ENCODE measurements at places on chromosomes 13 and 19.

- DNase-seq, result no peak
Observed at GRCh38 chr13:83117046-83117445, 765.2 kb downstream of the SLITRK1 start.

GRCh38 chr13:101624981-101625380 is 172.5 kb downstream of the ITGBL1 start:
- no peak for DNase-seq

- DNase-seq, result no peak
Observed at GRCh38 chr19:1417145-1417544, 9.8 kb downstream of the DAZAP1 start.

- DNase-seq, result no peak
Observed at GRCh38 chr19:34403784-34404108, 453 bp upstream of the PDCD2L start.

- peak; percentile 19 for DNase-seq
Observed at GRCh38 chr13:35630551-35631275, 154.2 kb upstream of the MAB21L1 start.

DNA sequence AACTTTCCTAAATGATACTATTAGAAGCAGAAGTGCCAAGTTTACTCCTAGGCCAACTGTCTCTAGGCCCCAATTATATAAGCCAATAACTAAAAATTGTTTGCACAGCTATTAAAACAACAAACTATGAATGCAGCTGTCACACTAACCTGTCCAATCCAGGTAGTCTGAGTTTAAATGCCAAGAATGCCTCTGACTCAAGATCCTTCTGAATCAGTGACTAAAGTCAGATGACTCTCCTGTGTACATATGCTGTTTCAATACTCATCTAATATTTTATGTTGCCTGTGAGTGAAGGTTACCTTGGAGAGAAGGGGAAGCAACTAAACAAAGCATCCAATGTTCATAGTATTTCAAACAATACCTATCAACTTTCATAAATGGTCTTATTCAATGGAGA is 257.0 kb downstream of the ENOX1 start:
- DNase-seq, result no peak

- peak; percentile 14 for DNase-seq
Observed at GRCh38 chr19:55149078-55150003, at the start of gene TNNT1. TSS of gene TNNT1 (minus strand) at chr19:55149206. CDS start at chr19:55147157, 2,049 bp downstream.

DNA sequence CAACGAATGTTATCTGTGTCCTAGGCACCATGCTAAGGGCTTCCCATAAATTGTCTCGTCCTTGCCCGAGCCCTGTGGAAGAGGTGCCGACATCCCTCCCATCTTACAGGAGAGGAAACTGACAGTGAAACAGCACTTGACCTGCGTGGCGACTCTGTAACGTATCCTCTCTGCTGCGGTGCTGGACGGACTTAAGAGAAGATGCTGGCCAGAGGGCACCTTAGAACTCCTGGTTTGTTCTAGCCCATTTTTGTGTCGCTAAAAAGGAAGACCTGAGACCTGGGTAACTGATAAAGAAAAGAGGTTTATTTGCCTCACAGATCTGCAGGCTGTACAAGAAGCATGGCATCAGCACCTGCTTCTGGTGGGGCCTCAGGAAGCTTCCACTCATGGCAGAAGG is 68.6 kb downstream of the KCTD15 start:
- no peak for DNase-seq

DNA sequence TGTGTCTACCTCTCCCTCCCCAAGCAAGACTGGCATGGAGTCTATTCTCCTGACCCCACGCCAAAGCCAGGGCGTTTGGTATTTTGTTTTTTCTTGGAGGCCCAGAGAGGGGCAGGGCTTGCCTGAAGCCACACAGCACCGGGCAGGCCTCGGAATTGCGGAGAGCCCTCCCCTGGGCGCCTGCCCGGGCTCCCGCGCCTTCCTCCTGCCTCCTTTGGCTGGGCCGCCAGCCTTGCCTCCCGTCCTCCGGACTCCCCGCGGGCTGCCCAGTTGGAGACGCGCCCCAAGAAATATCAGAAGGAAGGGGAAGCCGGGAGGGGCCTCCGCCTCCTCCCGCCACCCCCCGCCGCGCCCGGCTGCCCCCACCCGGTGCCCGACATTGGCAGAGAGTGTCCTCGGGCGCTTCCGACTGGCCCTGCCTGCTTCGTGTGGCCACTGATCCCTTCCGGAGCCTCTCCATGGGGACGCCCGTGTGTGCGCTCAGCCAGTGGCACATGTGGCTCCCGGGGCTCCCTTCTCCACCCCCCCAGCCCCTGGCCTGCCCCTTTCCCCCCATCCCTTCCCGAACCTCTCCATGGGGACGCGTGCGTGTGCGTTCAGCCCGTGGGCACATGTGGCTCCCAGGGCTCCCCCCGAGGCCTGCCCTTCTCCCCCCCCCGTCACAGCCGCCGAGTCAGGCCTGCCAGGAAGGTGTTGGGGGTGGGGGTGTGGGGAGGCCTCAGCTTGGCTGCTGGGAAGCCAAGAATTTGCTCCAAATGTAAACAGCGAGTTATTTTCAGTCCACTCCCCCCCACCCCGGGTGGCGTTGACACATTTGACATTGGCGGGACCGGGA is 37.3 kb downstream of the NFIC start:
- no peak for DNase-seq

- DNase-seq, result no peak
Observed at GRCh38 chr13:24103782-24104372, 56.6 kb upstream of the SPATA13 start.

DNA sequence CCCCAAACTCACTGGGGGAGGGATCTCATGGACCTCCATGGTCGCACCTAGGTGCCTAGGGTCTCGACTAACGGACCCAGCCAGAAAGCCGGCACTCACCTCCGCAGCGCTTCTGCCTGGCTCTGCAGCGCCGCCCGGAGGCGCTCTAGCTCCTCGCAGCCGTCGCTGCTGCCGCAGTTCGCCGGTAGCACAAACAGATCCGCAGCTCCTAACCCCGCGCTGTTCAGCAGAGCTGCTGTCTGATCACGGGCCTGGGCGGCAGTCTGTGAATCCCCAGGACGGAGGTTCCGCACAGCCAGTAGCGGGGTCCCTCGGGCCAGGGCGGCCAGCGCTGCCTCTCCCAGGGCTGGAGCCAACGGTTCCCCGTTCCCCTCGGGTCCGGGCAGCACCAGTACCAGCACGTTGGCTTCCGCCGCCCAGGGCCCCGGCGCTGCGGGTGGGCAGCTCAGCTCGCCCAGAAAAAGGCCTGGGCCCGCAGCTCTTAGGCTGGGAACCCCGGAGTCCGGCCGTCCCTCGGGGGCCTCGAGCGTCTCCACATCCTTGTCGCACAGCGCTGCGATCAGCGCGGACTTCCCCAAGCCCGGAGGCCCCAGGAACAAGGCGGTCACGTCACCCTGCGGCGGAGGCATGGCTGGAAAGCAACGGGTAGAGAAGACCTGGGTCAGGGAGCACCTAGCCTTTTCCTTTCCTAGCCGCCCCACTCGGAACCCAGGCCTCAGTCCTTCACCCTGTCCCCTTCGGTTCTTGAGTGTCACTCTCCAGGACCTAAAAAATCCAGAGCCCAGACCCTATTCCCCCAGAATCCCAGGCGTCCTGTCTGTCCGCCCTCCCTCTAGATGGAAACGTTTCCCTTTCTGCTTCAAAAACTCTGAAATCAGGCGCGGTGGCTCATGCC is 977 bp downstream of the IRGQ start:
- DNase-seq, result peak; percentile 52

DNA sequence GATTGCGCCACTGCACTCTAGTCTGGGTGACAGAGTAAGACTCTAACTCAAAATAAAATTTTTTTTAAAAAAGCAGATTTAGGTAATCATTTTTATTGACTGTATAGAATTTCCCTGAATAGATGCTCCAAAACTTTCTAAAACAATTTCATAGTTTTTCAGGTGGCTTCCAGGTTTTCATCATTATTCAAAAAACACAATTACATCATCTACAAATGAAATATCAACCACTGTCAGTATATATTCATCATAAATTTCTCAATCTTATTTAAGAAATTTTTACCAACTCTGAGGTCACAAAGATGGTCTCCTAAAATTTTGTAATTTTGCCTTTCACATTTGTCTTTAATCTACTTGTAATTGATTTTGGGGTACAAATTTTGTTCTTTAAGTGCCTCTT is 48.1 kb downstream of the ZC3H13 start:
- DNase-seq, result no peak

DNA sequence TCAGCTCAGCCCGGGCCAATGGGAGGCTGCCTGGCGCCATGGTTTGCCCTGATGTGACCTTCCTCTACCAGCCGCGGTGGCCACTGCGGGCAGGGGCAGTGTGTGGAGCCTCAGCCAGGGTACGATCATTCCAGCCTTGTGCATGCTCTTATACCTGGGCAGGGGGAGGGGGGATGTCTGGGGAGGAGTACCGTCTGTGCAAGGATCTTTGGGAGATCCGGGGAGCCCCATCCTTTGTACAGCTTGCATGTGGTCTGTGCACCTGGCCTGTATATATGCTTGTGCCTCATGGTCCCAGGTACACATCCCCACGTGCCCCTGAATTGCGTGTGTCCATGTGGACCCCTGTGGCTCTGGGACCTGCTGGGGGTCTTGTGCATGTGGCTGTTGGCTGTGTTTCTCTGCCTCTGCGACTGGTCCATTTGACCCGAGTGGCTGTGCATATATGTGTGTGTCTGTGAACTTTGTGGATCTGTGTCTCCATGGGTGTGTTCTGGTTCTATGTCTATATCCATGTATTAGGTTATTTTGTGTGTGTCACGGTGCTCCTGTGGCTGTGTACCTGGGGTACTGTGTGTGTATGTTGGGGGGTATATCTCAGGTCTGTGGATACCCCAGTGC is 12.8 kb upstream of the NANOS3 start:
- DNase-seq, result no peak

- no peak for DNase-seq
Observed at GRCh38 chr13:93325303-93326233, 99.0 kb downstream of the GPC6 start.

GRCh38 chr19:58268344-58268743 is 10.4 kb upstream of the ZNF8 start:
- no peak for DNase-seq

- DNase-seq, result no peak
Observed at GRCh38 chr19:872266-872951, 12.9 kb downstream of the CFD start.

- no peak for DNase-seq
Observed at GRCh38 chr13:20714563-20715329, 11.2 kb downstream of the IL17D start.

DNA sequence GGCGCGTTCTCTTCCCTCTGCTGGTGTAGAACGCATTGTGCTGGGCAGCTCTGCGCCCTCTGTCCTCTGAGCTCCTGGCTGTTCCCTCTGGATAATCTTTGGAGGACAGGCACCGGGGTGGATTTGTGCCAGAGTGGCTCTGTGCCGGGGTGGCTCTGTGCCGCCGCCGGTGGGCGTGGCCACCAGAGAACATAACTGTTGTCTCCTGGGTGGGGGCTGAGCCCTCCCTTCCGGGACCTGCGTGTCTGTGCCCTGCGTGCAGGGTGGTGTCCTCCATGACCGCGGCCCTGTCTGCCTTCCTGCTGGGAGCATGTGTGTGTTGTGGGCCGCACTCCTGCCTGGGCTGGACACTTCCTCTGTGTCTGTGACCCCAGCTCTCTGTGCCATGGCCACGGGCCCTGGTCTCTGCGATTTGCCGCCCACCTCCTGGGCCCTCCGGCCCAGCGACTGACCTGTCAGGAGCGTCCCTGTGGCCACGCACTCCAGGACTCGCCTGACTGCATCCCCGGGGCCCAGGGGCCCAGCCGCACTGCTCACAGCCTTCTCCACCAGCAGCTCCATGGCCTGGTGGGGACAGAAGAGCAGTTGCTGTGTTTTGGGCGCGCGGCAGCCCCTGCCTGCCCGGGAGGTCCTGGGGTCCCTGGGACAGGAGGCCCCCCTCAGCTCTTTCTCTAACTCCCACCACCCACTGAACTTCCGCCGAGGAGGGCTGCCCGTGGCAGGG is 22.4 kb upstream of the MATK start:
- no peak for DNase-seq

GRCh38 chr13:81408647-81409046 is 1067.7 kb upstream of the SPRY2 start:
- DNase-seq, result no peak

GRCh38 chr19:40800997-40801377 is 2.0 kb downstream of the EGLN2 start:
- no peak for DNase-seq

DNA sequence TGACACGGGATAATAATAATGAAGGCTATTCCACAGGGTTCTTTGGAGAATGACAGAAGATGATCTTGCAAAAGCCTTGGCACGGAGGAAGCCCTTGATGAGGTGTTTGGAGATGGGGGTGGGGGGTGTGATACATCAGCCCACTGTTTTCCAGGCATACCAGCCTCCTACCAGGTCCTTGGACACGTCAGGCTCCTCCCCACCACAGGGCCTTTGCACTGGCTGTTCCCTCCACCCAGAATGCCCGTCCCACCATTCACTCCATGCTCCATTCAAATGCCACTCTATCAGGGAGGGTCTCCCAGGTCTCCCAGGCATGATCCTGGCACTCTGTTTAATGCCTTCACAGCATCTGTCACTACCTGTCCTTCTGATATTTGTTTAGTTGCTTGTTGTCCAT is 2.7 kb downstream of the WIZ start:
- DNase-seq, result no peak

DNA sequence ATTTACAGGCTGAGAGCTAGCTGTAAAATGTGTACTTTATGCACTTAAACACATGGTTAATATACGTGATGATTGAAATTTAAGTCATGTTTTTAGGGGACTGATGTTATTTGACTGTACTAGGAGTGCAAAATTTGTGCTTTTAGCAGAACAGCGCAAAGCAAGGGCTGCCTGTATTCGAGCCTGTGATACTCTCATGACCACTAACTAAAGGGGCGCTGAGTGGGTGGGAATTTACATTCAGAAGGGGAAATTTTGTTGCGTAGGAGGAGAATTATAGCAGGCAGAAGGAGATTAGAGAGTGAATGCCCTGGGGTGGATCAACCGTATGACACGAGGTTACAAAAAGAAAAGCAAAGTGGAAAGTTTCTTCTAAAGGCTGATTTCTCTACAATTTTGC is 271.8 kb upstream of the HTR2A start:
- DNase-seq, result no peak

GRCh38 chr13:95137096-95137495 is 164.2 kb downstream of the ABCC4 start:
- no peak for DNase-seq

Measured in NCI-H524 (cell line).